Activated CD8-positive, alpha-beta T cell treated with anti-CD3 and anti-CD28 coated beads, Interleukin-2, amount 10 ng/mL, durations not matched to agents 7 days and 5 days (primary cell): ENCODE measurements at places on chromosomes 5 and 9.
A peak's percentile ranks its signal among the peaks of the same experiment; 100 is the strongest.

DNA sequence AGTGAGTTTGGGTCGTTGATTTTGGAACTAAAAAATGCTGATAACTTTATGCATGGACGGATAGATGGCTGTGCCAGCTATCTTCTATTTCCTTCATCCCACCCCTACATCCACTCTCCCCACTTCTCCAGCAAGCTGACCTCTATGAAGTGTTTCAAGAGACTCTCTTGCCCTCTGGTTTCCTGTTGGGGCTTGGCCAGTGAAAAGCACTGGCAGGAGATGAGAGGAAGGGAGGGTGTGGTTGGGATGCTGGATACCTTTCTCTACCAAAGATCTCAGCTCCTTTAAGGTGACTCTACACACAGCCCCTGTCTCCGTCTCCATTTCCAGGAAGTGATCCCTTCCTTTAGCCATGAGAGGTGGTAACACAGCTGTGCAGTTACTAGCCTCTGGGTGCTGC is 30.0 kb upstream of the JMY start:
- DNase-seq = no peak

GRCh38 chr5:158344376-158344775 is 485.4 kb upstream of the CLINT1 start:
- DNase-seq = no peak

DNA sequence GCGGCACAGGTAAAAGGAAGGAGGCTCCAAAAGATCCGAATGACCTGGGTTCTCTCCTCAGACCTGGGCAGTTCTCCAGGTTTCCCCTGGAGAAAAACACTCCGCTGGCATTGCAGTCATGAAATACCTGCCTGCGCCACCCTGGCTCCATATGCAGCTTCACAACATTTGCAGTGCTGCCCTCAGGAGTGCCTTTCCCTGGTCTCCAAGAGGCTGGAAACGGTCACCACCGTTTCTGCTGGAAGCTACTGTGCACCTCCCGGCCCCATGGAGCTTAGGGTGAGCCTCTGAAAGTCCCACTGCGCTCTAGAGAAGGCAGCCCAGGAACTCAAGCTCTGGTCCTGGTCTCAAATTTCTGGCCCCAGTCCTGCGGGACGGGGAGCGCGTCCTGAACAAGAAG is 670 bp downstream of the UGT3A1 start:
- DNase-seq = no peak

GRCh38 chr5:81552852-81553566 is 159.1 kb upstream of the ACOT12 start:
- DNase-seq = no peak

DNA sequence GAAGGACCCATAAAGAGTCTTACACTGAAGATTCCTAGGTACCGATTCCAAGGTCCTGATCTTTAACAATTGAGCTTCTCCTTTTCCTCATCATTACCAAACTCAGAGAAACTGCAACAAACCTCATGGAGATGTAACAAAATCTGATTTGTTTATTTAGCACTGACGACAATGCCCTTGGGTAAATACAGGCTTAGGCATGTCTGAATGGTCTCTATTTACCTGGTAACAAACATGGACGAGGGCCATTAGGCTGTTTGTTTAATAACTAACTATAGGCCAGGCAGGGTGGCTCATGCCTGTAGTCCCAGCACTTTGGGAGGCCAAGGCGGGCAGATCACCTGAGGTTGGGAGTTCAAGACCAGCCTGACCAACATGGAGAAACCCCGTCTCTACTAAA is 333.3 kb downstream of the AGTPBP1 start:
- no peak for DNase-seq

- no peak for DNase-seq
Observed at GRCh38 chr5:27312291-27312893, 274.0 kb upstream of the CDH9 start.

DNA sequence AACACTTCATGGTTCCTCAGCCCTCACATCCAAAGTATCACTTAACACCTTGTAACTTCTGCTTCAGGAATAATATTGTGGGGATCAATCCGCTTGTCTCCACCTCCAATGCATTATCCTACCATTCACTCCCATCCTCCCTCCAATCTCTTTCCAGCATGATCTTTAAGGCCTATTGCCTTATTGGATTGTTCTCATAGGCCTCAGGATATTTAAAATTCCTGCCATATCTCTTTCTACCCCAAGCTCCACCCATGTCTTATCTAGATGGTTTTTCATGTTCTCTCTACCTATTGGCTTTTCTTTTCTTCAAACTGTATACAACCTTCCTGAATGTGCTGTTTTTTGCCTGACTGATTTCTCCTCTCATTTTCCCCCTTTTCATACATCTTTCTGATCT is 7.2 kb downstream of the KDM4C start:
- no peak for DNase-seq

DNA sequence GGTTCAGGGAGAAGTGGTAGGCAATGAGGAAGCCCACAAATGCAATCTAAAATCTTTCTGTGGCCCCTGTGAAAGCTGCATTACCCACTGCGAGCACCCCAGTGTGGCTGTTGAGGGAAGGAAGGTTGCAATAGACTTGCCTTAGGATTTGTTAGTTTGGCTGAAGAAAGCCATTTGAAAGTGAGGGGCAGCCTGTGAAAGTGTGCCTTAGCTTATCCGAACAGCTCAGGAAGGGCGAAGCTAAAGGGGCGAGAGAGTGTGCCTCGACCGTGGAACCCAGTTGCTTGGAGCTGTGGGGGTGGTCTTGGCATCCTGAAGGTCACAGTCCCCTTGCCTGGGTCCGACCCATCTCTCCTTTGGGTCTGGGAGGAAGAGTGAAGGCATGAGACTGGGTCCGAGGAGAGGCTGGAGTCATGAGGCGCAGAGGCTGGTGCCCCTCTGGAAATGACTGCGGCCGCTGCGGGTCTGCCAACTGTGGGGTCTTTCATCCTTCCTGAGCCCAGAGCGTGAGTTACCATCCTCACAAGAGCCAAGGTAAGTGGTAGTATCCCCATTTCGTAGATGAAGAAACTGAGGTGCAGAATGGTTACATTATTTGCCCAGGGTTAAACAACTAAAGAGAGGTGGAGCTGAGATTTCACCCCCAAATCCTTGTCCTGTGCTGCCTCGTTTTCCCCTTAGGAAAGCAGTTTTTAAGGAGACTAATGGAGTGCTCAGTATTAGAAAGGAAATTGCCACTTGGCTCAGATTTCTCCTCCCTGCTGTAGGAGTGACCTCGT is 24.4 kb downstream of the SLC25A25 start:
- DNase-seq = no peak

DNA sequence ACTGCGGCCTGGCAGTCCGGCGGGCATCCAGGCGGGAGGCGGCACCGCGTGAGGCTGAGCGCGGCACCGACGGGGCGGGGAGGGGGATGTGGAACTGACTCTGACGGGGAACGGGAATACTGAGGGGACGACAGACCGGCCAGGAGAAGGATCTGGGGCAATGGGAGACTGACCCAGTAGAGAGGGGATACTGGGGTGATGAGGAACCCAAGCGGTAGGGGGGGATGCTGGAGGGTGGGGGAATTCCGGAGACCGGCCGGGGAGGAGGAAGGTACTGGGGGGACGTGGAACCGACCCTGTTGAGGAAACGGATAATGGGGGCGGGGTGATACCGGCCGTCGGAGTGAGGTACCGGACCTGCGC is 423 bp downstream of the IPPK start:
- DNase-seq = no peak

DNA sequence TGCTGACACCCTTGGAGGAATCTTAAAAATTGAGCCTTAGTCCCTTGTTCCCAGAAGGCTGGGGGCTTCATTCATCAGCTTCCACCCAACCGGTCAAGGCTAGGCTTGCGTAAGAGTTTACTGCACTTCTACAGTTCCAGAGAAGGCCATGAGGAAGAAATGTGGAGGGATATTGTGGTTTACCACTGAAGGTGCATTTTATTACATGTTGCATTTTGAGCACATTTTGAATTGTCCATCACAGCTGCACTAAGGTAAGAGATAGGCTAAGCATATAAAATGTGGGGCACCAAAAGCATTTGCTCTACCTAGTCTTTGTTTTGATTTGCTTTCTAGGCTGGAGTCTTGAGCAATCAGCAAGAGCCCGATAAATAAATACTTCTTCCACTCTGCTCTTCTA is 167.1 kb upstream of the PAPPA start:
- no peak for DNase-seq

- DNase-seq = no peak
Observed at GRCh38 chr5:173454736-173455598, 126.8 kb upstream of the STC2 start.

- no peak for DNase-seq
Observed at GRCh38 chr9:17600962-17601593, 22.2 kb downstream of the SH3GL2 start.

DNA sequence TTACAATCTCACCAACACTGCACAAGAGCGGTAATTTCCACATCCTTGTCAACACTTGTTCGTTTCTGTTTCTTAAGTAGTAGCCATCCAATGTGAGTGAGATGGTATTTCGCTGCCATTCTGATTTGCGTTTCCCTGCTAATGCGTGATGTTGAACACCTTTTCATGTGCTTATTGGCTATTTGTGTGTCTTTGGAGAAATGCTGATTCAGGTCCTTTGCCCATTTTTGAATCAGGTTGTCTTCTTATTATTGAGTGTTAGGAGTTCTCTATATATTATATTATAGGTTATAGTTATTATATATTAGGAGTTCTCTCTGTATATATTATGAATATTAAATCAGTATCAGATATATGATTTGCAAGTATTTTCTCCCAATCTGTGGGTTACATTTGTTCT is 59.9 kb upstream of the IRX4 start:
- no peak for DNase-seq

DNA sequence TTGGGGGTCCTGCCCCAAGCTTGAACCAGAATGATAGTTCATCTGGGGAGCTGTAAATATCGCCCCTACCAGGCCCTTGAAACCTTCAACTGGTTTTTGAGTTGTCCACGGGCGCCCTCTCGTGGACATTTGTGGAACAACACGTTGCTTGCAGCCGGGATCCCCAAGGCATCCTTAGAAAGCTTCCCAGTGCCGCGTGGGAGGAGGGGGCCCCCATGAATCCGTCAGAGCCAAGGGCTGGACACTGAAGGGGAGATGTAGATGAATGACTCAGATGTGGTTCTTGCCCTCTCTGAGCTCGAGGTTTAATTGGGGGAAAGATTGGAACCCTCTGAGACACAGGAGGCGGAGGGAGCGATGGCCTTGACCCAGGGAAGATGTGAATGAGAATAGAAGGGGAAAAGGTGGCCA is 31.8 kb upstream of the ORM1 start:
- peak; percentile 78 for DNase-seq

GRCh38 chr5:159212657-159213462 is 3.5 kb upstream of the RNF145 start:
- DNase-seq = no peak

- DNase-seq = no peak
Observed at GRCh38 chr9:105062222-105062855, 134.4 kb upstream of the ABCA1 start.

DNA sequence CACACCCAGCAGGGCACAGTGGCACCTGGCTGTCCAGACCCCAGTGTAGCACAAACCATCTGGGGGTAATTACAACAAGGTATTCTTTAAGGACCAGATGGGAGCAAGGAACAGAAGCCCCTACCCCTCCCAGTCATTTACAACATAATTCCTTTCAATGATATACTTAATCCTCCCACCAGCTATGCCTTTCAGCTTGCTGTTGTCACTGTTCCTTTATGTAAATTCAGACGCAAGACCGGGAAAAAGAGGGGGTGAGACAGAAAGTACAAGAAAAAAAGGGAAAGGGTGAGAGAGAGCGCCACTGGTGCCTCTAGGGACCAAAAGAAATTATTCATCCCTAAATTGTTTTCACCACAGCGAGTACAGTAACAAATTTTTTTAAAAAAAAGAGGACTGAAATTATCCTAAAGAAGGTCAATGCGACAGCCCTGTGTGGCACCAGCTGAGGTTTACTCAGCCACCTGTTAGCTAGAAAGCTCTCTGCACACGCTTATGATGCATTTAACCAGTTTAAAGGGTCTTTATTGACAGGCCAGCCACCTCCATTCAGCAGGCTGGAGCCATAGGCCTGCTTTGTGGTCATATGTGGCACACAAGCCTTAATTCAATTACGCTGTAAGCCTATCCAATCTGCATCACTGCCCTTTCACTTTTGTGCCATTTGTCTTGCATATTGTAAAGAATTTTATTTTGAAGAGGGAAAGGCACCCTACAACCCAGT is 210.2 kb upstream of the ISL1 start:
- no peak for DNase-seq

DNA sequence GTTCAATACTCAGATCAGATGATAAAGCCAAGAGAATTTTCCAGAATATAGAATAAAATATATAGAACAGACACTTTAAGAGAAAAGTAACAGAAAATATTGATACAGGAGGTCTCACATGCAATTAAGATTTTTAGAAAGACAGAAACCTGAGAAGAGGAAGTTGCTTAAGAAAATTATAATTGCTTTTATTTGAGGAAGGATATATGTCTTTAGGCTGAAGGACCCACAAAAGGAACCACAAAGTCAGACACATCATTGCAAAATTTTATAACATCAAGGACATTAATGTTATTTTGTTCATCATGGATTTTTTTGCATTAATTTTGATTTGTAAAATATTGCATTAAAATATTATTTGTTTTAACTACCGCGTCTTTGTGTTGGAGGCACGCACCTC is 141.5 kb downstream of the FSTL4 start:
- no peak for DNase-seq

DNA sequence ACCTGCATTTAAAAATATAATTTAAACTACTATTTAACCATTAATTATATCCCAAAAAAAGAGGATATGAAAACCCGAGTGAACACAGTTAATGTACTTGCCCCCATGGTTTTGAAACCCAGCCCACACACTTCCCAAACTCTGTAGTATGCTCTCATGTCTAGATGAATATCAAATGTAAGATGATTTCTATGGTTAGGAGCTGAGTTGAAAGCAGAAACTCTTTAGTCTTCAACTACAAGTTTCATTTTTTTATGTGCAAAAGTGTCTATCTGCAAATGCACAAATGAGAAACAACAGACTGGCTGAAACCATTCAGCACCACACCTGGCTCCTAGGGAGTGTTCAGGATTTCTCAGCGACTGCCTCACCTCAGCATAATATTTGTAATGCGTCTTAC is 183.3 kb downstream of the SEMA5A start:
- no peak for DNase-seq

- no peak for DNase-seq
Observed at GRCh38 chr9:77798140-77798539, 150.0 kb upstream of the GNA14 start.

- DNase-seq = no peak
Observed at GRCh38 chr5:36017622-36018021, 26.4 kb upstream of the UGT3A1 start.
